Activated T-cell treated with anti-CD3 and anti-CD28 coated beads, Interleukin-2, amount 50 U/mL, for 4 hours (primary cell): ENCODE measurements at places on chromosomes 6 and 20. TPM values are rescaled to one million over a fixed set of nuclear protein-coding genes. Genes with fewer than 3 reads are reported as not detected.

The HLA-DQB1 gene
- 6.2 TPM for total RNA-seq

The HMGCLL1 gene
- total RNA-seq = not detected

The CD83 gene
- 27.4 TPM for total RNA-seq

The FAM209B gene
- total RNA-seq = 1.5 TPM

The SLC22A3 gene
- total RNA-seq = 0.11 TPM

The BMP5 gene
- total RNA-seq = not detected

The ZNF334 gene
- total RNA-seq = 0.49 TPM

The PNPLA1 gene
- not detected for total RNA-seq

The SIRPD gene
- total RNA-seq = not detected

The SMOC2 gene
- total RNA-seq = 0.10 TPM

The FOXC1 gene
- 0.05 TPM for total RNA-seq

The APCDD1L gene
- not detected for total RNA-seq

The ALDH8A1 gene
- not detected for total RNA-seq

The RIPPLY2 gene
- total RNA-seq = not detected
